ENCODE measurements at places on chromosomes 6 and 20.

GRCh38 chr6:155004576-155005372 is 9.7 kb downstream of the TIAM2 start:
- no peak for DNase-seq

GRCh38 chr6:48658915-48659314 is 547.9 kb upstream of the PTCHD4 start:
- no peak for DNase-seq

GRCh38 chr6:139932671-139933070 is 558.2 kb upstream of the CITED2 start:
- DNase-seq, result no peak

DNA sequence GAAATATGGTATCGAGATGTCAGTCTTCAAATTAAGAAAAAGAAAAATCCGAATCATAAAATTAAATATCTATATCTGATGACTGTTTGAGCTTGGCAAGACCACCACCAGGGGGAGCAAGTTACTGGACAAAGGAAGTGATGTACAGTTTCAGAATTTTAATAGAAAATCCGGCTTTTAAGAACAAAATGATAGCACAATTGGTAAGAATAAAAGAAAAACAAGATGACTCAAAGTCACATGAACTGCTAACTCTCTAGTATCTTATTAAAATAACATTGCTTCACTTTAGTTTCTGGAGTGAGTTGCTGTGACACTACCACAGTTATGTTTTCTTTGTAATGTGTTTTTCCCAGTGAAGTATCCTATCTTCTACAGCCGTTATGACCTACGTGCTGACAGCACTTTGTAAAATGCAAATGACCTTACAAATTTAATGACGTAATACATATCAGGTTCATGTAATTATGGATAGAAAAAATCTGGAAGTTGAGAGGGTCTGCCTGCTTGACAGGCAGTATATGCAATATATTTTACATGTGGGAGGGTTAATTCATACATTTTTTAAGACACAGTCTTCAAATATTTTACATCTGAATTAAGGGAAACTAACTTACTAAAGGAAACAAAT is 405.3 kb upstream of the HS3ST5 start:
- DNase-seq, result peak; percentile 2

DNA sequence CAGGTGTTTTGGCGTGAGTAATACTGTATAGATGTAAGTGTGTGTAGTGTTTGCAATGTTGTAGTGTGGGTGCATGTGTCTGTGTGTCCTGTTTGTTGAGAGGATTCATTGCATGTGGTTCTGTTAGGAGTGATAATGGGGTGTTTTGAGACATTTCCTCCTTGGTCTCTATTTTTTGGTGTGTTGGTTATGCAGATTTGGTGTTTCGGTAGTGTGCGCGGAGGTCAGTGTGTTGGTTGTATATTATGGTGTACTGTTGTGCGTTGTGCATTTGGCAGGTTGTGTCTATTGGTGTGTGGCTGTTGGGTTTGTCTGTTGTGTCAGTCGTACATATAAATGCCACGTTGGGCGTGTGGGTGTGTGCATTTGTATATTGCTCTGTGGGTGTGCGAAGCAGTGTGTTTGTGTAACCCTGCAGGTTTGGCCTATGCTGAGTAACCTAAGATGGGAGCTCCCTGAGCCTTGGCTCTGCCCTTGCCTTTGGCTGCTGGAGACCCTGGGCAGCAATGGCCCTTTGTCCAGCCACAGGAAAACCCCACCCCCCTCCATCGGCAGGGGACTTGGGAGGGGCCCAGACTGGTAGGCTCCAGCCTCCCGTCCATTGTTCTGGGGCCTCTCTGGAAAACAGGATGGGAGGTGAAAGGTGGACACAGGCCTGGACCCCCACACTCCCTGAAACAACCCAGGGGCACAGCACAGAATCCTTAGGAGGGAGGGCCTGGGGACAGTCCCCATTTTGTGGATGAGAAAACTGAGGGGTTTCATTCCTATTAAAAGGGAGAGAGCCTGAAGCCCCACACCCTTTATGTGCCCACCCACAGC is 10.3 kb upstream of the ID1 start:
- DNase-seq, result no peak

DNA sequence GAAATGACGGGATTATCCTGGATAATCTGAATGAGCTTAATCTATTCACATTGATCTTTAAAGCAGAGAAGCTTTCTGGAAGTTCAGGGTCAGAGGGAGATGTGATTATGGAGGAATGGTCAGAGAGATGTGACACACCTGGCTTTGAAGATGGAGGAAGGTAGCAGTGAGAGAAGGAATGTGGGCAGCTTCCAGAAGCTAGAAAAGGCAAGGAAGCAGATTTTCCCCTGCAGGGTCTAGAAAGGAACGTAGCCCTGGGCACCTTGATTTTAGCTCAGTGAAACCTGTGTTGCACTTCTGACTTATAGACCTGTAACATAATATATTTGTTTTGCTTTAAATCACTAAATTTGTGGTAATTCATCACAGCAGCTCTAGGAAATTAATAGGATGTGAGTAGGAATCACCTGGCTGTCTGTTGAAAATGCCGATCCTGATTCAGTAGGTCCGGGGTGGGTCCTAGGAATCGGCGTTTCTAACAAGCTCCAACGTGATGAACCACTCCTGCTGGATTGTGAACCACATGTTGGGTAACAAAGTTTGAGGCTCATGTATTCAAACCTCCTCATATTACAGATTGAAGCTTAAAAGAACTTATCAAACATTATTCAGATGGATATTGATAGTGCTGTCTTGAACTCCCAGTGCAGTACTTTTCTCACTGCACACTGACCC is 157.0 kb downstream of the GJA1 start:
- no peak for DNase-seq

DNA sequence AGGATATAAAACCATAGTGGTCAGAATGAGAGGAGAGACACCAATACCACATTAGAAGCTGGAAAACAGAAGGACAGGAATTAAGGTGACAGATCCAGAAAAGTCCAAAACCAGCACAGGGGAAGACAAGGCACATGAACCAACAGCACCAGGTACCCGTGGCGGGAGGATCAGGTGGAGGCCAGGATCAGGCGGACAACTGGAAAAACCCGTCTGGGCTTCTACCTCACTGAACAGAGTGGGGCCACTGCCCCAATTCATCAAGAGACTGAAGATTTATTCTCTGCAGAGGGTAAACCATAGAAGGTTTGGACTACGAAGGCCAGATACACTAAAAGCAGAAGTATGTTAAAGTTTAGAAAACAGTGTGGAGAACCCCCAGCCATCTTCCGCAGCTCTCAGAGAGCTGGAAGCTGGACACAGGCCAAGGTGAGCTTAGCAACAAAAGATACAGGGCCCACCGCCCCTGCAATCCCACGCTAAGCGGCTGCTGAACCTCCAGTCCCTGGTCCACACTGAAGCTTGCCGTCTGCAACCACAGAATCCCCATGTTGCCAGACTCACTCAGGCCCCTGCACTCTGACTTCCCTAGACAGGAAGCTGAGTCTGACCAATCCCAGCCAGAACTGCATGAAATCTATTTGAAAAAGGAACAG is 29.9 kb downstream of the ABHD12 start:
- no peak for DNase-seq

- DNase-seq, result no peak
Observed at GRCh38 chr6:15166121-15166520, 79.7 kb upstream of the JARID2 start.

- DNase-seq, result no peak
Observed at GRCh38 chr6:130535242-130535641, 169.4 kb downstream of the TMEM200A start.

DNA sequence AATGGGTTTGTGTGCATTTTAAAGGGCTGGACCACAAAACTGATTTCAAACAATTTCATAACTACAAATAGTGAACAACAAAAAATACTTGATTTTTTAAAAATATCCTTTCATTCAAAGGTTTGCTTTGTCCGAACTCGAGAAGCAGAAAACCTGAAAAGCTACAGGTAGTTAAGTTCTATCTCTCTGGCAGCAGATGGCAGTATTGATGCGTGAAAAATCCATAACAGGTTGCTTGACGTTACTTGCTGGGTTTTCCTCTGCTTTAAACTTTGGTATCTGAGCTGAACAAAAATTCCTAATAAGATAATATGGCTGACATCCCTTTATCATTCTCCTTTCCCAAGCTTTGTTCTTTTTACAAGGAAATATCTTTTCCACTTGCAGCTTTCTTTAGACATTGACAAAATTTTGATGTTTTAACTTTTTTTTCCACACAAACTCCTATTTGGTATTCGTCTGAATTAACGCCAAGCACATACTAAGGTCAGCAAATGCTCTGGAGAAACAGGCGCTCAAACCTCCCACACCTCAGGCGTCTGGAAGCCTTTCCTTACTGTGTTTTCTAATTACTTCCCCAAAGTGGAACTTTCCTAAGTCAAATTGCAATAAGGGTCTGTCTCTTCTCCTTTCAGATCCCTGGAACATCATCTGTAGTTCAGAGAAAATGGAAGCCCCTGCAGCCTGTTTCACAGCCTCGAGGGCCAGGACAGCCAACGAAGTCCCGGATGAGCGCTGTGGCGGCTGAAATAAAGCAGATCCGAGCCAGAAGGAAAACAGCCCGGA is 50.3 kb upstream of the GFRAL start:
- no peak for DNase-seq

GRCh38 chr6:106199331-106199730 is 113.2 kb downstream of the PRDM1 start:
- no peak for DNase-seq

- no peak for DNase-seq
Observed at GRCh38 chr6:11785415-11785773, 6.8 kb upstream of the ADTRP start.

- no peak for DNase-seq
Observed at GRCh38 chr6:26493258-26493657, 6.8 kb upstream of the BTN1A1 start.

DNA sequence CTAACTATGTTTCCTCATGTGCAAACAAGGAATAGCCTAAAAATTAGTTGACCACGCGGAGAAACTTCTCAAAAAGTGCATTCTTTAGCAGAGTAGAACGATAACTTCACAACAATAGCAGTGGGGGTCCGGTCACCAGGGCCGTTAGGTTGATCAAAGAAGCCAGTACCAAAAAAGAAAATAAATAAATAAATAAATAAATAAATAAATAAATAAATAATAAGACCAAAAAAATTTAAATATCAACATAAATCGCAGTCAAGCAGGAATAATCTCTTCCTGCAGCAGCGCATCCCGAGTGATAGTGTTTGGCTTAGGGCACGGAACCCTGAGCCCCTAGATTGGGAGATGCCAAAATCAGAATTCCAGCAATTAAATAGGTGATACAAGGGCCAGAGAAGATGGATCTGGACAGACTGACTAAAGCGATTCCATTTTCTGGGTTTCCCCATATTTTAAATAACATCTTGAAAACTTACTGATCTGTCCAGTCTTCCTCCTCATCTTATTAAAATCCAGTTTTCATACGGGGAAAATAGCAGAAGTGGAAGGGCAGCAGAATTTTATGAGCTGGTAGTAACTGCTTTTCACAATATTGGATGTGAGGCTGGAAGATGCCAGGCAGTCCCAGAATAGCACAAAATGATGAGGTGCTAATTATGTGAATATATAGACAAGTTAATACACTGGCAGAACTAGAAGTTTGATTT is 4.4 kb upstream of the OLIG3 start:
- DNase-seq, result no peak

DNA sequence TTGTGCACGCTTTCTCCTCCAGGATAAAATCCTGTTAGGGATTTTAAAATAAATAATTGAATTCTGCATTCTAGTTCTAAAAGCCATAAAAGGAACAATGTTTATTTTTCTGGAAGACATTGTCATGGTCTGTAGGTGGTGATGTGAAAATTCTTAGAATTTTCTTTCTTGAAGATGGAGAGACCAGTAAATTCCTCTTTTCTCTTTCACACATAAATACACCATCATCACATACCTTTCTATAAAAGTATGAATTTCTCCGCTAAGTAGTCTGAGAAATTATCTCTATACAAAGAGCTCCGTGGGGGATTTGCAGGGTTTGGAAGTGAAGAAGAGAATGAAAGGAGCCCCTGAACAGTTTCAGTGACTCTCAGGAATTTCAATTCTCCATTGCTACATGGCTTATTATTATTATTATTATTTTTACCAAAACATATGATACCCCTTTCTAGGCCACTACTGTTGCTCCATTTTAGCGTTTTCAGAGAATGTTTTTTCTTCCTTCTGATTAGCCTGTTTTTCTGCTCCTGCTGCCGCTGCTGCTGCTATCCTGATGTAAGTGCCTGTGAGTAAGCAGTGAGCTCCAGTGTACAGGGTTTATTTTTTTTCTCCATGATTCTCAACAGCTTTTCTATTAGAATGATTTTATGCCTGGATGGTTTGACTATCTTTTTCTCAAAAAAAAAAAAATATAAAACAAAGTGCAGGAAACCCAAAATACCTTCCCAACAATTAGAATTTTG is 145.8 kb downstream of the SAMD5 start:
- no peak for DNase-seq

- no peak for DNase-seq
Observed at GRCh38 chr6:129112591-129112990, 229.7 kb downstream of the LAMA2 start.

DNA sequence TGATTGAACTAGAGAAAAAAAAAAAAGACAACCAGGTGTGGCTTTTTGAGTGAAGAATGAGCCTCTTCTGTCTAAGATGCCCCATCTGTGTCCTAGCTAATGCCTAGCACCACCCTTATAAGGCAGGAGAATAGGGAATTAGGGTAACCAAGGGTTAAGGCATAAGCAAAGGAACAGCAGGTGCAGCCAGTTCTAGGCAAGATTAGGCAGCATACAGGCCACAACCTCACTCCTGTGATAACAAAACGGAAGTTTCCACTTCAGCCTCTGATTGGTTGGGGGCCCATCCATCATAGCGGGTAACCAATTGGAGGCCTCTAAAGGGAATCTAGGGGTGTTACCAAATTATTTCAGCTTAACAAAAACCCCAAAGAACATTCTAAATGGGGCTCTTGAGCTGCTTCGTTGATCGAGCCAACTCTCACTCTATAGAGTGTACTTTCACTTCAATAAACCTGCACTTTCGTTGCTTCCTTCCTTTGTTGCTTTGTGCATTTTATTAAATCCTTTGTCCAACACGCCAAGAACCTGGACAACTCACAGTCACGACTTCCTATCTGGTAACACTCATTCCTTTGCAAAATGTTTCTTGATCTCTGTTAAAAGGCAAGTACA is 61.9 kb upstream of the TAGAP start:
- peak; percentile 84 for DNase-seq

DNA sequence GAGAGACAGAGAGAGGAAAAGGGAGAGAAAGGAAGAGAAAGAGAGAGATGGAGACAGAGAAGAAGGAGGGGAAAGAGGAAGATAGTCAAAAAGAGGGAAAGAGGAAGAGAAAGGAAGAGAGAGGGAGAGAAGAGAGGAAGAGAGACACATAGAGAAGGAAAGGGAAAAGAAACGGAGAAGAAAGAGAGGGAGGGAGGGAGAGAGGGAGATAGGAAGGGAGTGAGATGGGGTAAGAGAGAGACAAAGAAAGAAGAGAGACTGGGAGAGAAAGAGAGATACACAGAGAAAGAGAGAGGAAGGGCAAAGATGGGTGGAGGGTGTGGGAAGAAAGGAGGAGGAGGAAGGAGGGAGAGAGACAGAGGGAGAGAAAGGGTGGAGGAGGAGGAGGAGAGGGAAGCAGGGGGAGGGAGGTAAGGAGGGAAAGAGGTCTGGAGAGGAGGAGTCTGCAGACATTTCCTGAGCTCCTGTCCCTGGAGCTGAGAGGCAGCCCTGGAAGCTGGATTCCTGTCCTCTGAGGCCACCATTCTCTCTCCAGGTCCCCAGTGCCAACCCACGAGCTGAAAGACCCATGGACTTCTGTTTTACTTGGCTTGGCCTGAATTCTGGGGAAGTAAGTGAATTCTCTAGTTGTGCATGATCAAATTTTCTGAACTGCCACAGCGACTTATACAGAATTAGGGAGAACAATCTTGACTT is 9.9 kb downstream of the FOXF2 start:
- DNase-seq, result no peak
